CD4-positive, alpha-beta T cell treated with Interleukin-21 for 1 hour (primary cell): ENCODE measurements at places on chromosomes 5 and 9.

GRCh38 chr5:133487093-133487492, 125.2 kb downstream of the FSTL4 start:
- DNase-seq = no peak

DNA sequence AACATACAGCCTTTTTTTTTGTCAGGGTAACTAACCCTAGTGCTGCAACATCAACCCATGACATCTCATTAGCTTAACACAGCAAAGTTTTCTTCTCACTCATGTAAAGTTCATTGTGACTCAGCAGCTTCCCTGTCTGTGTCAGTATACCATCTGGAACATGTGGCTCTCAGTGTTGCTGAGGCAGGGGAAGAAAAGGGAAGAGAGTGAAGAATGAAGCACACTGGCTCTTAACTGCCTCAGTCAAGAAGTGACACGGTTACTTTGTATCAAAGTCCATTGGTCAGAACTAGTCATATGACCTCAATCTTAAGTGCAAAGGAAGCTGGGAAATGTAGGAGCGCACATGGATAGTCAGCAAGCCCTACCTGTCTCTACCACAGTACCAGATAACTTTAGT, 185.0 kb upstream of the ELL2 start:
- no peak for DNase-seq

GRCh38 chr5:18745988-18746615, 1111.8 kb downstream of the TAF11L14 start:
- peak; percentile 77 for DNase-seq

- DNase-seq = no peak
These were observed 139.7 kb upstream of the MAN2A1 start for GRCh38 chr5:109550077-109550476.

GRCh38 chr9:110626101-110626829, 42.3 kb upstream of the MUSK start:
- no peak for DNase-seq

DNA sequence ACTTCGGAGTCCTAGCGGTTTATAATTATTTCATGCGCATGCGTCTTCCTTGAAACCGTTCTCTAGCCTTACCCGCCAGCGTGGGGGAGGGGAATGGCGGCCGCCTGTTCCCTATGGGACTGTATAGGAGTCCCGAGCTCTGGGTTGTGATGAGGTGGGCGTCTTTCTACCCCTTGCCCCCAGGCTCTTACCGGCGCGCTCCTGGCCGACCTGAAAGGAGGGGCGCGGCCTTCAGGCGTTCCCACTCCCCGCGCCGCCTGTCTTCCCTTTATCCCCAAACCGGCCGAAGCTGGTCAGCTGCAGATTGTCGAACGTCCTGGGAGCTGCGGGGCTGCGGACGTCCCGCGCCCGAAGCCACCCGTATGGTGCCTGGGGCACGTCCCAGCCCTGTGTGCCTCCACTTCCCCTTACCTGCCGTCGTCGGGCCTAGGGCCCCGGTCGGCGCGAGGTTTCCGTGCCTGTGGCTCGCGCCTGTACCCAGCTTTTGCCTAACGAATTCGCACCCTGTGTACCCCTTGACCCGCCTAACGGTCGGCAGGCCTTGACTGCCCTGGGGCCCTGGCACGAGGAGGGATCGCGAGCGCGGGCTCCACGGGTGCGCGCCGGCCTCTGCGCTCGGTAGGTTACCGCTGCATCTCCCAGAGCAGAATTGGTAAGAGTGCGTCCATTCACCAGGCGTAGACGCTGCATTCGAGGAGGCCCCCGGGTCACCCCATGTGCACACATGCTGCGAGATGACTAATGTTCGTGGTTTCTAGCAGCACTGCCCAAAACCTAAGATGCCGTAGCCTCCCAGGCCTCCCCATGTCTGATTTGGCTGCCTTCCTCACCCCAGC, 653 bp upstream of the HNRNPH1 start:
- peak; percentile 53 for DNase-seq

DNA sequence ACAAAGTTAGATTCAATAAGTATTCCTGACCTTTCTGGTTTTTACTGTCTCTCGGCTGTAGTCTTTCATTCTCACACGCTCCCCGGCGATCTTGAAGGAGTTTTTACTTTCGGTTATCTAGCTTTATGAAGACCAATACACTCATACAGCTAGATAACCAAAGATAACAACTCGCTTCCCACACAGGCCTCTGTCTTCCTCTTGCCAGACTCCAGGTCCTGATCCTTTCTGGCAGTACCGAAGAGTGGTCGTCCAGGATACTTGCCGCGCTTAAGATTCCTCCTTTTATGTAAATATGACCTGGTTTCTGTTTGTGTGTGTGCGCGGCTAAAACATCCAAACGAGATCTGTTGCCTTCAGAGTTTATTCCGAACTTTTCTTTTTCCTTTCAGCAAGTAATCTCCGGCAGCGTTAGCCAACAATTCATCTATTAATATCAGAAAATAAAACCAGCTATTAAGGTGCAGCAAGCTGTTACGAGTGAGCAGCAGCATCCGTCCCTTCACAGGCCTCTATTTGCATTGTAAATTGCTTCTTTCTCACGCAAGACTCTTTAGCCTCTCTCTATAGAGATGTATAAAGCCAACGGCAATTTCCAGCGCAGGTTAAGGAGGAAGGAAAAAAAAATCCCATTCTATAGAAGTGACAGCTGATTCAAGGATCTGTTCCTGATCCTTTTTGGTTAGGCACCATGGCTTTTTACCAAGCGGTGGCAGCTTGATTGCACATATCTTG, 216.1 kb downstream of the MEF2C start:
- DNase-seq = no peak

DNA sequence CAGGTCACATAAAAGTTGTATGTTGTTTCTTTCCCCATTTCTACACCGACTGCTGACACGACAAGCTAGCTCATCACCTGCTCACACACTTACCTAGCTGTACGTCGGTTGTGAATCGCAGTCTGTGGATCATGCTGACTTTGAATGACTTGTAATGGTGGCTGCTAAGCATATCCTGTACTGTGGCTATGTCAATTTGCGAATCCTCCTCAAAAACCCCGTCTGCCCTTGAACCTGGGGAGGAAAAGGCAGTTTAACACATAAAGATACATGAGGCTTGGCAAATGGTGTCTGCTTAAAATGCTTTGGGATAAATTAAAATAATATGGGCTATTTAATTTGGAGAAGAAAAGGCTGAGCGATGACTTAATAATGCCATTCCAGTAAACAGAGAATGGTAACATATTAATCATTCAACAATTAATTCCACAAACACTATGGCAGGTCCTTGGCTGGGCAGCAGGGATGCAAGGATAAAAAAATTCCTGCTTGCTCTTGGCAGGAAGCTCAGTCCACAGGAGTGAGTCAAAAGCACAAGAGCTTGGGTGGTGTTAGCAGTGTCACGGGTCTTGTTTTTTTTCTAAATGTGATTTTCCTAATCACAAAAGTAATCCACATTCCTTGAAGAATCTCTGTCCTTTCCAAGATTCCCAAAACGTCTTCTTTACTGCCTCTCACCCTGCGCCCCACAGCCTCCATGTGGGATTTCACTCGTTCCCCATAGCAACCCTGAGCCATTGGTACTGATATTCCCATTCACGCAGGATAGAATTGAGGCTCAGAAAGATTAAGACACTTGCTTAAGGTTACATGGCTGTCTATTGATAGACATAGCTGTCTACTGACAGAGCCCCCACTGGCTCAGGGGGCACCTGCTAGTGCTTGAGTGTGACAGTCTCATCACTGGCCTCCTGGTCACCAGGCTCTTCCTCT, 222.4 kb downstream of the MAPKAP1 start:
- no peak for DNase-seq

- no peak for DNase-seq
These were observed 54.1 kb downstream of the MAN2A1 start for GRCh38 chr5:109743770-109744212.

DNA sequence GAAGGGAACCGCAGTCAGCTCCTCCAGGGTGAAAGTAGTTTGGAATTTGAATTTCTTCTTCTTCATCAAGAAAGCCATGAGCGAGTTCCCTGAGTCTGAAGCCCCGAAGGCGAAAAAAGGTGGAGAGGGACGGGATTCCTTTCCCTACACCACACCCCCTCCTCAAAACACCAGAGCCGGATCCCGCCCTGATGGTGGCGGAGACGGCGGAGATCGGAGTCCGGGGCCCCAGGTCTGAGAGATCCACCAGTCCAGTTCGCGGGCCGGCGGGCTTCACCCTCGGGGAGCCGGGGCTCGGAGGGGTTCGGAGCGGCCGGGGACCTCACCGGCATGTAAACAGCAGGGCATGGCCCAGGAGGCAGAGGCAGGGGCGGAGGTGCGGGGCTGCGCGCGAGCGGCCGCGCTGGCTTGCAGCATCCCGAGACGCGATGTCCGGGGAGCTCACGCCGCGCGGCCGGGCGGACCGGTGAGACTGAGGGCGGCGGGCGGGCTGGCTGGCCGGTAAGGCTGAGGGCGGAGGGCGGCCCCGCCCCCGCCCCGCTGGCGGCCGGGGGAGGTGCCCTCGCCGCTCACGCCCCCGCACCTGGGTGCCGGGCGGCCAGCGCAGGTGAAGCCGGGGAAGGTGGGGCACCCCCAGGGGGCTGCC, 606 bp downstream of the EEIG1 start:
- peak; percentile 59 for DNase-seq

GRCh38 chr5:168642019-168642418, 62.9 kb upstream of the PANK3 start:
- no peak for DNase-seq

GRCh38 chr5:55463613-55464012, 71.2 kb downstream of the PLPP1 start:
- no peak for DNase-seq

DNA sequence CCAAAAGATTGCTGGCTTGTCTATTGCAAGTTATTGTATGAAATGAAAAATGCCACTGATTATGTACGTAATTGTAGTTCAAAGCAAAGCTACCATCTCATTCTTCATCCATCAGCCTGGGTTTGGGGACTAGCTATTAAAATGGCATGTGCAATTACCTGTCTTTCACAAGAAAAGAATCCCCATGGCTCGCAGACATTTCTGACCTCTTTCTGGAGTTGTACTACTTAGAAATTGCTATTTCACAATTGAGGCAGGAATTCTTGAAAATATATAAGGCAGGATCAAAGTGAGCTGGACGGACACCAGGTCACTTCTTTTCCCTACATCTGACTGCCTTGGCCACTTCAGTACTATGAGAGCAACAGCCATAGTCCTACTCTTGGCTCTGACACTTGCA, at the start of gene SPINK9:
Gene SPINK9 (plus strand): TSS at position 301 of the 400 bp plus-strand sequence. CDS start 55 bp downstream, at position 356.
- no peak for DNase-seq

DNA sequence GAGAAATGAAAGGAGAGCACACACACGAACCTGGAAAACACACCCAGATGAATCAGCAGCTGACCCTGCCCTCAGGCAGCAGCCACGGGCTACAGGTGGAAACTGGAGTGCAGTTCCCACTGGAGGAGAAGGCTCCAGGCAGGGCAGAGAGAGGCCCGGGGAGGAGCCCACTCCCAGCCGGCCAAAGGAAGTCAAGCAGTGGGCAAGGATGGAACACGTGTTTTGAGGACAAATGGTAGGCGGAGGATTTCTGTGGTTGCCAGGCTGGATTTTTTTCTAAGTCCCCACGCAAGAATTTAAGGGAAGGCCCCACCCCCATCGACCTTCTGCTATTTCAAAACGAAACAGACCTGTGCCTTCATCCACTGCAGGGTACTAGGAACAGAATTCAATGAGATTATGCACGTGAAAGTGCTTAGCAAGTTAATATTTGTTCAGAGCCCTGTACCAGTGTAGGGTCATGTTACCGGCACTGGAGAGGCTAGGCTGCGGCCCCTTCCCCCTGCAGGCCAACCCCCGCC, 6.8 kb downstream of the EPB41L4B start:
- DNase-seq = no peak

DNA sequence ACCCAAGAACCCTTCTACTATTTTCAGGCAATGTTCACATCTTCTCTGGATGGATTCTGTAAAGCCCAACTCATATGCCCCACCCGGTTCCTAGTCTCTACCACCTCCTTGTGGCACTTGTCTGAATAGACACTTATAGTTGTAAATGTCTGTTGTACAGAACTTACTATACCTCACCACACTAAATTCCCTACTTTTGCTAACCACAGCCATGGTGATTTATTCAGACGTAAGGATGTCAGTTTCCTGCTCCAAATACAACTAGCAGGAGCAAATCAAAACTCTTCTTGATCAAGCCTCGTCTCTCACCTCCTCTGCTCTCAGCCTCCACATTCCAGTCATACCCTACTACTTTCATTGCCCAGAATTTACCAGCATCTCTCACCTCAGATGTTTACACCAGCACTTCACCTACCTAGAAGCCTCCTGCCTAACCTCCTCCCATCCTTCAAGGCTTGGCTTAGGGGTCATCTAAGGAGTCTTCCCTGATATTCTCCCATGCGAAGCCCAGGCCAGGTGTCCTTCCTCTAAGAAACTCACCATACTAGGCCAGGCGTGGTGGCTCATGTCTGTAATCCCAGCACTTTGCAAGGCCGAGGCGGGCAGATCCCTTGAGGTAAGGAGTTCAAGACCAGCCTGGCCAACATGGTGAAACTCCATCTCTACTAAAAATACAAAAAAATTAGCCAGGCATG, 75.5 kb downstream of the MAPKAP1 start:
- DNase-seq = peak; percentile 39

DNA sequence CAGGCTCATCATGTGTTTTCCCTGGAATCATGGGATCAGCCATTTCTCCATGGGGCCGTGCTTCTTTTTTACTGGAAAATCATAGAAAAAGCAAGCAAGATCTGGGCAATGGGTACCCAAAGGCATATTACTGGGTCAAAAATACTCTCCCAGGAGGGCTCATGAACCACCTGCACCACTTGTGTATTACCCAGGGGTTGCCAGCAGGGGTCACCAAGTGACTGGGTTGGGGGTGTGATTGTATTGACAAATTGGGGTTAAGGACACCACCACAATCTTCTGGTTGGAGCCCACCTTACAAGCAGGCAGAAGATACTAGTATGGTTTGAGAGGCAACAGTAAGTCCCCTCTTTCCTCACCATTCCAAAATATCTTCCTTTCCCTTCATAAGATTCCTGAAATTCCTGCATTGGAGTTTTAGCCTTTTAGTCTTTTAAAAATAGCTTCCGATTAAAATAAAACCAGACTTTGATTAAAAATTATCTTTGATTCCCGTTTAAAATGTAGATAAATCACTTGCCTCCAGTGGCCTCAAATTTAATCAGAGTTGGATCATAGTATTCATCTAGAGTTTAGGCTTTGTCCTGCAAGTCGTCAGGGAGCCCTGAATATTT, 603.3 kb downstream of the KIF4B start:
- peak; percentile 44 for DNase-seq

GRCh38 chr9:81526587-81526986, 162.8 kb downstream of the TLE1 start:
- no peak for DNase-seq

GRCh38 chr5:138077064-138077696, 6.7 kb upstream of the WNT8A start:
- peak; percentile 53 for DNase-seq

DNA sequence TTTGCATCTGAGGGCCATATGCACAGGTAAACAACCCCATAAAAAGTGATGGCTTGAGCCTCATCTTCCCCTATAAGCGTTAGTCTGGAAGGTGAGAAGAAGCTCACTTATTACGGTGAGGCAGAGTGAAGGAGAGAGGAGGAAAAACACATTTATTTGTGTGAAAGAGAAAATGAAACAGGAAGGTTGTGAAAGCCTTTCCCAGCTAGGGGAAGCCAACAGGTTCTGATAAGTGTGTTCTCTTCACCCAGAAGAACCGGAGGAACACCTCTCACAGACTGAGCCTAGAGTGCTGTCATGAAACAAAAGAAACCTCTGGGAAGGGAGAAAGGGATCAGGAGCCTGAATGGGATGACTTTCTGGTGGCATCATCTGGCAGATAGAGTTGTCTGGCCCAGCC, 192.5 kb downstream of the PTTG1 start:
- no peak for DNase-seq

GRCh38 chr5:5432020-5432707, 9.7 kb downstream of the ICE1 start:
- no peak for DNase-seq
